Activated CD4-positive, alpha-beta memory T cell treated with anti-CD3 and anti-CD28 coated beads for 36 hours (primary cell): ENCODE measurements at places on chromosomes 4 and X. TPM values are rescaled to one million over a fixed set of nuclear protein-coding genes. Genes with fewer than 3 reads are reported as not detected.

BEX3 gene
- total RNA-seq: 24.5 TPM

ACSL1 gene
- total RNA-seq: 22.2 TPM

MAGEC3 gene
- not detected for total RNA-seq

BEX1 gene
- 0.48 TPM for total RNA-seq

INTS6L gene
- total RNA-seq: 21.2 TPM

TRO gene
- total RNA-seq: 2.3 TPM

GABRG1 gene
- total RNA-seq: not detected

PASD1 gene
- total RNA-seq: not detected

FAM9B gene
- not detected for total RNA-seq

REST gene
- total RNA-seq: 47.0 TPM

RBM47 gene
- 1.7 TPM for total RNA-seq
